ENCODE measurements at places on chromosomes 3 and 15. TPM values are rescaled to one million over a fixed set of nuclear protein-coding genes. Genes with fewer than 3 reads are reported as not detected.

C3orf49 gene
- 1.00 TPM for polyA plus RNA-seq

FEZF2 gene
- polyA plus RNA-seq: not detected

CIP2A gene
- polyA plus RNA-seq: 28.5 TPM

ZNF860 gene
- 2.7 TPM for polyA plus RNA-seq

SIAH2 gene
- polyA plus RNA-seq: 16.7 TPM

A4GNT gene
- 1.8 TPM for polyA plus RNA-seq

AGTR1 gene
- 19.2 TPM for polyA plus RNA-seq

Data from left kidney (tissue), 8 donors.